ENCODE measurements at places on chromosomes 7 and 10.

GRCh38 chr7:157908006-157908782 lies 571.4 kb downstream of the DNAJB6 start:
- DNase-seq = peak; percentile 75

GRCh38 chr10:89404104-89405047 lies 10.0 kb upstream of the IFIT5 start:
- DNase-seq = no peak

DNA sequence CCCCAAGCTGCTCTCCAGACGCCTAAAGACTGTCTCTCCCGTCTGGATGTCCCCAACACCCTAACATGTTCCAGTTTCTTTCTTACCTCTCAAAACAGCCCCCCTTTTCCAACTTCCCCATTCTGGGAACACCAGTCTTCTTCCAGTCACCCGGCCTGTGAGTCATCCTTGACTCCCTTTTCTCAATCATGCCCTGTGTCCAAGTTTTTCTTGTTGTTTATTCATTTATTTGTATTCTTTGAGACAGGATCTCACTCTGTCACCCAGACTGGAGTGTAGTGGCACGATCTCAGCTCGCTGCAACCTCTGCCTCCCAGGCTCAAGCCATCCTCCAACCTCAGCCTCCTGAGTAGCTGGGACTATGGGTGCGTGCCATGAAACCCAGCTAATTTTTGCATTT lies 15.6 kb downstream of the SNX10 start:
- peak; percentile 36 for DNase-seq

- DNase-seq = no peak
Measured at GRCh38 chr7:69430384-69431021, 167.8 kb upstream of the AUTS2 start.

- DNase-seq = no peak
Measured at GRCh38 chr7:157205438-157205837, 66.7 kb downstream of the UBE3C start.

DNA sequence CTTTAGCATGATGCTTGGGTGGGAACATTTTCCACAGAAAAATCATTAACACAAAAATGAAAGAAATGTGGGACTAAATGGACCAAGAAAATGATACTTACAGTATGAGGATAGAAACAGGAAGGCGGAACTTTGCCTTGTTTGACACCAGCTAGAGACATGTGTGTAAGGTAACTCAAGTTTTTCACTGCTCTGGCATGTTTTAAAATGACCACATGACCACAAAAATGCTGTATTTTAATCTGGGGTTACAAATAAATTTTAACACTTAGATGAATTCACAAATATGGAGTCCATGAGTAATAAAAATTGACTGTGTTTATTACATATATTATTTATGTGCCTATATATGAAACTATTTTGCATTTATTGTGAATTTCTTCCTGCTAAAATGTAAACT lies 100.9 kb upstream of the PHYHIPL start:
- DNase-seq = no peak

DNA sequence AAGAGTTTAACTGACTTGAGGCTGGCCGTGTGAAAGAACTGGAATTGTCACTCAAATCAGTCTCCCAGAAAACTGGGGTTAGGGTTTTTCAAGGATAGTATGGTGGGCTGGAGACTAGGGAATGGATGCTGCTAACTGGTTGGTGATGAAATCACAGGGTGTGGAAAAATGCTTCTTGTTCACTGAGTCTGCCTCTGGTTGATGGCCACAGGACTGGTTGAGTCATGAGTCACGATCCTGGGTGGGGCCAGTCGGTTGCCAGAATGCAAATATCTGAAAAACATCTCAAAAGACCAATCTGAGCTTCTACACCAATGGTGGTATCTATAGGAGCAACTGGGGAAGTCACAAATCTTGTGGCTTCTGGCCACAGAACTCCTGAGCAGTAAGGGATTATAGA lies 16.3 kb upstream of the BAMBI start:
- no peak for DNase-seq

- DNase-seq = no peak
Measured at GRCh38 chr10:21076381-21076780, 179.3 kb upstream of the NEBL start.

DNA sequence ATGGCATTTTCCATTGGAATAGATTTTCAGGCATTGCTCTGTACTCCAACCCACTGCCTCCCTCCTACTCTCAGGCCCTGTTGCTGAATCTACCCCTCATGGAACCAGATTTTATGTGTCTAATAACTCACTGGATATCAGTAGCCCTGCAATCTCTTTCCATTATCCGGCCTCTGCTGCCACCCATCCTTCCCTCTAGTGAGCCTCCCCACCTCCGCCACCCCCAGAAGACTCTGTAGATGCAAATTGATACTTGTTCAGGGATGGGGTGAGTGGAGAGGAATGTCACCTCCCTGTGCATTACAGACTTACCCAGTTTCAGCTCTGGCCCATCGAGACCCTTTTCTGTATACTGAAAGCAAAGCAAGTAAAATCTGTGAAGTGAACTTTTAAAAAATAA lies 52.3 kb upstream of the PHYHIPL start:
- DNase-seq = peak; percentile 34

GRCh38 chr7:105256761-105257231 lies 131.9 kb downstream of the SRPK2 start:
- DNase-seq = no peak

DNA sequence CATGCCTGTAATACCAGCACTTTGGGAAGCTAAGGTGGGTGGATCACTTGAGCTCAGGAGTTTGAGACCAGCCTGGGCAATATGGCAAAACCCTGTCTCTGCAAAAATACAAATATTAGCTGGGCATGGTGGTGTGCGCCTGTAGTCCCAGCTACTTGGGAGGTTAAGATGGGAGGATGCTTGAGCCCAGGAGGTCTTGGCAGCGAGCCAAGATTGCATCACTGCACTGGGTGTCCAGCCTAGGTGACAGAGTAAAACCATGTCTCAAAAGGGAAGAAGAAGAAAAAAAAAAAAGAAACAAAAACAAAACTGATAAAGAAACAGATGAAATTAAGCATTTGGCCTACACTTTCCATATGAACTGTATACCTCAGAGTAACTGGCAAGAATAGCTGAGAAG lies 319.2 kb downstream of the PARD3 start:
- DNase-seq = no peak

DNA sequence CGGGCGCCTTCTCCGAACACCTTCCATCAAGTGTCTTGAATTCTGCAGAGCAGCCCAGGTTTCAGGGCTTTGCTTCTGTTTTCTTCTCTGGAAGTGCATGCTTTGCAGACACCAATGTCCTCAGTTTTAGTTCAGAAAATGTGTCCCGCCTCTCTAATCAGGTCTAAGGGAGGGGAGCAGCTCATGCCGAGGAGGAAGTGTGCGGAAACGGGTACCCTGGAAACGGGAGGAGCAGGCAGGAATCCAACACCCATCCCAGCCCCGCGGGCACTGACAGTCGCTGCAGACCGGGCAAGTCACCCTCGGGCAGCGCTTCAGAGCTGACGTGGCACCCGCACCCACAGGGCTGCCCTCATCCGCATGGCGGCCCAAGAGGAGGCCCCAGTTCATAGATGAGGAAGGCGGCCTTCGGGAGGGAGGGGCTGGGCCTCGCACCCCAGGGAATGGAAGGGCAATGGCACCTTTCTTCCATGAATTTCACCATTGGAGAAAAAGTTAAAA lies 338.7 kb downstream of the DNAJB6 start:
- DNase-seq = peak; percentile 5

GRCh38 chr10:100043796-100044195 lies 34.0 kb upstream of the DNMBP start:
- DNase-seq = no peak

DNA sequence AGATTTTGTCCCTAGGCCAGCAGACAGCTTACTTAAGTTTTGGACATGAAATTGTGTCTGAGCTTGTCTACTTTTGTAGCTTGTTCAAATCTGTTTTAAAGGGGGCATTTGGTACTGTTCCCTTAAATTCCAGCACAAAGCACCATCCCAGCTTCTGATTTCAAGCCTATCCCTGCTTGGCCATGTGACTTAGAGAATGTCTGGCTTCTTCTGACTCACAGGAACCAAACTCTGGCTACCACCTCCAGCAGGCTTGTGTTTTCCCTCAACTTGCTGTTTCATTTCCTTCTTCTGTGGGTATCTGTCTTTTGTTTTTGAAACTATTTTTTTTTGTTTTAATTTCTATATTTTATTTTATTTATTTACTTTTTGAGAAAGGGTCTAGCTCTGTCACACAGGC lies 97.9 kb upstream of the FZD8 start:
- no peak for DNase-seq

DNA sequence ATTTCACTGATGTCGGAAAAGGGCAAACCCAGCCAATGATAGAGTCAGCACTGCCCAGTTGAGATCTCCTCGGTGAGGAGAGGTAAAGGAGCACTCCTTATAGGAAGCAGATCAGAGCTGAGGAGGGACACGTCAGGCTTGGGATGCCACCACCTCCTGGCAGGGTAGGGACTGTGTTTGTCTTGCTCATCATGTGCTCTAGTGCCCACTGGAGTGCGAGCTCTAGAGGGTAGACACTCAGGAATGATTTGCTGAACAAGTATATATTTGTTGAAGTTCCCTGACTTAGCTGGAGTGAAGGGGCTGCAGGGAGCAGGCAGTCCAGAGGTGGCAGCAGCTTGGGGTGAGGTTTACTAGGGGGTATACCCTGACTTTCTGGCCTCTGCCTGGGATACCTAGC lies 146.5 kb downstream of the NOC3L start:
- DNase-seq = no peak

- no peak for DNase-seq
Measured at GRCh38 chr10:54869022-54869421, 68.0 kb upstream of the PCDH15 start.

DNA sequence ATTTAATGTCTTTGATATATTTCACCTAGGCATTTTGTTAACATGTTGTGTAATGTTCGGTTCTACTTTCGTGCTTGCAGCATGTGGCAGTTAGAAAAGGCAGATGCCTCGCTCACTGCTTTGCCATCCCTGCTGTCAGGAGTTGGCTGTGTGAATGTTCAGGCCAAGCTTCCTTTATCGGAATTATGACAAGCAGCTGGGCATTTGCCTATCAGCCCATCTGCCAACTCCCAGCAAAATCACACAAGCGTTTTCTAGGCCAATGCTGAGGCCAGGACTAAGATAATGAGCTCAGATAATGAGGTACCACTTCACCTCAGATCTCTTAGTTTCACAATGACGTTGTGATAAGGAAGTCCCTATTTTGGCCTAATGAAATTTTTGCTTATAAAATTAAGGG lies 212.7 kb upstream of the FAM3C start:
- no peak for DNase-seq

DNA sequence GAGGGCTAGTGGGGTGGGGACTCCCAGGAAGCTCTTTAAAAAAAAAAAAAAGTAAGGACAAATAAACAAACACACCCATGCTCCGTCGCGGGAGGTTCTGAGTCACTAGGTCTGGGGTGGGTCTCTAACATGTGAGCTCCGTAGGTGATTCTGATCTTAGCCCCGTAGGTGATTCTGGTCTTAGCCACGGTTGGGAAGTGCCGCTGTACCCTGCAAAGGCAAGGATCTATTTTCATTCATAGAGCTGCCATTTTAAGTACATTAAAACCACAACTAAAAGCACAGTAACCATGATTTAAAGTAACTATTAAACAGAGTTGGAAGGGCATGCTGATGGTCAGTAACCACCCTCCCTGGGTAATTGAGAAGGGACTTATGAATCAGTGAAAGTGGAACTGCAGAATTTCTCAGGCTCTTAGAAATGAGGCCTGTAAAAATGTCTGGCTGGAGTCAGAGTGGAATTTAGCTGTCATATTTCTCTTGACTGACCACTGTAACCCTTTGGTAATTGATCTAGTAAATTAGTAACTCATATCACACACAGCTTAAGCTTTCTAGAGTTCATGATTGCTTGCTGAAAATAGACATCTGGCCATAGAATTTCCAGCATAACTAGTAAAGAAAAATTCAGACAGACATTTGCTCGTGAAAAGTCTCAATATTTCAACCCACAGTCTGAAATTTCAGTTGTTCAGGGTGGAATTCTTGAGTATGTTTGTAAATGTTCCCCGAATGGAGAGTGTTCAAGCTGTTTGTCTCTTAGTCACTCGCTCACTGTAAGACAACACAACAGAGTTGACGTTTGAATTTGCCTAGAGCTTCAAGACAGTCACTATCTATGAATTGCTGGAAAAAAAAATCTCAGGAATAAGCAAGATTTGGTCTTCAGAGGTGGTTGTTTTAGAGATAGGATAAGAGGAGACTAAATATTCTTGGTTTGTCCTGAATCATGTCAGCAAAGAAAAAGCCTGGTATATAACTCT lies 34.2 kb upstream of the TCF7L2 start:
- DNase-seq = no peak

- DNase-seq = no peak
Measured at GRCh38 chr10:98655492-98655891, 208.8 kb upstream of the HPS1 start.

DNA sequence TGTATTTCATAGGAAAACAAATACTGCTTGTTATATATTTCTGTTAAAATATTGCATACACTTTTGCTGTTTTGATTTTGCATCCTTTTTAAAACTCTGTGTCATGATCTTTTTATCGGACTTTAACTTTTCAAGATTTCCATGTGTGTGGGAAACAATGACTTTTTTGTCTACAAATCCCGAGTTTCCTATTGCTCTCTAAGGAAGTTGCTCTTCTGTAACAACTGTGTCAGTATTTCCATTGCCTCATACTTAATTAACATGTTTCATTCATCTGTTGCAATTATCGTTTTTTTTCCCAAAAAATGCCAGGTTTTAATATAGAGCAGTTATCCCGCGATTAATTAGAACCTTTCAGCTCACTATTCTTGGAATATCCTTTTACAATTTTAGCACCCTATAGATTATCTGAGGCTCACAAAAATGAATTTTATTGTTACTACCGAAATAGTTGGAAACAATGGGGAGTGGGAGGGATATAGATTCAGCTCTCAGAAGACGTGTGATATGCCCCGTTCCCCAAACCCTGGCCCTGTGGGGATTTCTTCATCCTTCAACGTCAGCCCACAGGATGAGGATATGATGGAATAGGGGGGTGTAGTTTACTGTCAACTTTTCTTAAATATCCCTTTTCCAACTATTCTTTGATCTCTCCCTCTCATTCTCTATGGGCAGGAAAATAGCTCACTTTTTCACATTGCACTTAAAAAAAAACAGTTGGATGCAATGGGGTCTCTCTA lies 297.6 kb upstream of the IGFBP3 start:
- no peak for DNase-seq

DNA sequence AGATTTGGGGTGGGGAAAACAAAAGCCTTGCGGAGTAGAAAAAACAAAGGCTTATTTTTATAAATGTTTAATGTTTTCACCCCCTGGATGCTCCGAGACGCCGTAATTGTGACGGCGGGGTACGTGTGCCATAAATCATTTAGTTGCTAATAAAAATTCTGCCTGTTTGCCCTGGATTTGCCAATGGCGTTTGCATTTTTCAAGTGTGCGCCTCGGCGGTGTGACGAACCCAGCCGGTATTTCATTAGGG lies 2.5 kb upstream of the TNRC18 start:
- DNase-seq = no peak

All from head of caudate nucleus (tissue), 42 donors.